ENCODE measurements at places on chromosomes 11 and 22.

GRCh38 chr11:60169264-60169915 lies 13.5 kb downstream of the MS4A6A start:
- DNase-seq = peak; percentile 23

GRCh38 chr11:11171854-11172253 lies 181.2 kb downstream of the CSNK2A3 start:
- DNase-seq = no peak

DNA sequence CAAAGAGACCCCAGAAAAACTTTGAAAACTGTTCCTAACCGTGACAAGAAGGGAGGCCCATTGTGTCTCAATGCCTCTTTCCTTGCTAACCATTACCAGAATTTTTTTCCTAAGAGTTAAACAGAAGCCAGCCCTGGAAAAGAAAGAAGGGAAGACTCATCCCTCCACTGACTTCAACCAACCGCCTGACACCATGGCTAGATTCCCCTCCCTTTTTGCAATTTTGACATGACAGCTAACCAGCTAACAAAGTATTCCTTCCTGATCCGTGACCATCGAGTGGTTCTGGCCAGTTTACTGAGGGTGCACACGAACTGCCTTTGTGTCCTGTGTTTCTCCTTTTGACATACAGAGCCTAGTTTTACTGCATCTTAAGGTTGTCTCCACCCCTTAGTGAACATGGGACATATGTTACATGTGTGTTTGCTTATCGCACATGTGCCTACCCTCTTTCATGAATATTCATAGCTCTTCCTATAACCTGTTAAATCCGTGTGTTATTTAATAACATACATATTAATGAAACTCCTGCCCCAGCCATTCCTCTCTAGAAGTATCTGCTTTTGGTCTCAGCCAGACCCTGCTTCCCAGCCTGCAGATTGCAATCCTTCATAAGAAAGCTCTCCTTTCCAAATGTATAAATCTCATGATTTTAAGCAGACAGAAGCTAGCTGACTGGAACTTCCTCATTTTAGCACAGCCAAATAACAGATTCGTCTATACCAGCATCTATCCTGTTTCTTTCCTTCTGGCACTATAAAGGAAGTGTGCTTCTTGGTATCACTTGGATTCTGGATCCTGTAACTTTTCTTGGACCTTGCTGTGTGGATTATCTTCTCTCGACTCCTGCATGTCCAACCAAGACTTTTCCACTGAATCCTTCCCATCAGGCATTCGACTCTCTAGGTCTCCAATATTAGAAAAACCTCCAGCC lies 37.8 kb downstream of the RASSF10 start:
- no peak for DNase-seq

DNA sequence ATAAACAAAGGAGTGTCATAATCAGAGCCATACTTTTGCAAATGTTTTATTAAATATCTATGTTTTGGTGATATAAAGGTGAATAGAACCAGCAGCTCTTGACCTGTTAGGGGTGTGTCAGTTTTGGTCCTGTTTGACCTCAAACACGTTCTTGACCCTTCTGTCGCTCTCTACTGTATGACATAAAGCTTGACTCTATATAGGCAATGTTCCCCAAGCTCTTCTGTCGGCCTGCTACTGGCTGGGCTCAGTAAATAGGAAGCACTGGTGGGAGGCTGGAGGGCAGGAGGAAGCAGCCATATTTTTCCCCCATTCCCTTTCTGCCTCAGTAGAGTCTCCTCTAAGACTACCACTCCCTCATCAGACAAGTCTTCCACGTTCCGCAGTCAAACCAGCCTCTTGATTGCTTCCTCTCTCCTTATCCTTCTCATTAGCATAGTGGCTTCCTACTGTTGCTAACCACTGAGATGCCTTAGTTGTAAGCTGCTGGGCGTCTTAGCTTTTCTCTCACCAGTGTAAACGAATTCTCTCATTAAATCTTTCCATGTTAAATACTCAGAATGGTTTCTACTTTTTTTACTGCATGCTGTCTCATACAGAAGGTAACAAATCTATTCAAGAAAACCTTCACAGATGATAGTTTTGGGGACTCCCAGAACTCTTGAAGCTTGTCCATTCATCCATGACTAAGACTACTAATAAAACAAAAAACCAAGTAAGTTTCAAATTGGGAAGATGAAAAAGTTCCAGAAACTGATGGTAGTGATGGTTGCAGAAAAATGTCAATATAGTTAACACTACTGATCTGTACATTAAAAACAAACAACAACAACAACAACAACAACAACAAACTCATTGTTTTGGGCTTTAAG lies 3.3 kb downstream of the NPAT start:
- DNase-seq = no peak

GRCh38 chr11:64052436-64052835 lies 16.7 kb downstream of the FLRT1 start:
- DNase-seq = no peak

- no peak for DNase-seq
Measured at GRCh38 chr11:76559346-76559745, 111.2 kb downstream of the LRRC32 start.

DNA sequence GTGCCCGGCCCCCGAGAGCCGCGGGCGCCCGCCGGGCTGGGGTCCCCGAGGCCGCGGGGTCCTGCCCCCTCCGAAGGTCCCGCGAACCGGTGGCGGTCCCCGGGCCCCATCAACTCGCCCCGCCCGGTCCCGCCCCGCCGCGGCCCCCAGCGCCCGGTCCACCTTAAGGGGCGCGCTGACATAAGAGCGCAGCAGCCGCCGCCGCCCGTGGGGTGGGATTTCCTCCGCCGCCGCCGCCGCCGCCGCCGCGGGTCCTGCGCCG lies at the start of gene ZDHHC8:
Gene ZDHHC8 (plus strand): TSS at position 208 of the 262 bp plus-strand sequence. CDS start 144 bp downstream, outside the sequence.
- DNase-seq = no peak

DNA sequence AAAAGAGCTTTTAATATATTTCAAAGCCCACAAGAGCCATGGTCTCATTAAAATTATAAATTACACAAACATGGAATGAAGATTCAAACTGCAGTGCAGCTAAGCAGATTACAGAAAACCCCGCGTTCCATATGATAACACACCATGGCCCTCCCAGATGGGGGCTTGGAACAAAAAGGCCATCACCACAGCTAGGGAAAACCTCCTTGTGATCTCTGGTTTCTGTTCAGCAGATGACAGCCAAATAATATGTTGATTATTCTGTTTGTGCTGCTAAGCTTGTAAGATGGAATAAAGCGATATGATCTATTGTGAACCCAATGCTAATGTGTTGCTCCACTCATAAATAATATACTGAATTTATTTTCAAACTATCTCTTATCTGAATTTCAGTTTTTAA lies 28.5 kb downstream of the IMMP1L start:
- peak; percentile 36 for DNase-seq

GRCh38 chr11:58796333-58796732 lies 48.2 kb downstream of the GLYATL2 start:
- DNase-seq = no peak

Measured in retina (tissue), 1 donor.